Smooth muscle cell of the brain vasculature (primary cell): ENCODE measurements at places on chromosomes 3 and 15.

- peak; percentile 92 for DNase-seq
Measured at GRCh38 chr15:39362821-39363561, 217.9 kb upstream of the THBS1 start.

DNA sequence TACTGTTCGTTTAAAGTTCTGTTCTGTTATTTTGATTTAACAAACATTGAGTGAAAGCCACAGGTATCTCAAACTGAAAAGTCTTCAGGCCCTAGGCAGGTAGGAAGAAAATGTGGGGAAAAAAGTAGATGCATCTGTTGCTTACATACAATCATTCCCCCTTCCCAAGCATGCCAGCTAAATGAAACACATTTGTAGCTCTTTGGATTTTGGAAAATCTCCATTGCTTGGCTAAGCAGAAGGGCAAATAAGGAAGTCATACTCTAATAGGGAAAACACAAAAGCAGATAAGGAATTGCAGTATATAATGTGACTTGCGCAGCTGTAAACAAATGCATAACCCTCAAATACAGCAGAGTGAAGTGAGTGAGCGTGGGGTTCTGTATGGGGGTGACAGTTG is 375.9 kb downstream of the FGF12 start:
- DNase-seq, result no peak

- DNase-seq, result no peak
Measured at GRCh38 chr15:39919748-39920509, at the start of gene GPR176. GPR176 (minus strand) TSS chr15:39920266; CDS start chr15:39920026, 240 bp downstream.

GRCh38 chr15:99426431-99427105 is 139.2 kb upstream of the MEF2A start:
- DNase-seq, result no peak

DNA sequence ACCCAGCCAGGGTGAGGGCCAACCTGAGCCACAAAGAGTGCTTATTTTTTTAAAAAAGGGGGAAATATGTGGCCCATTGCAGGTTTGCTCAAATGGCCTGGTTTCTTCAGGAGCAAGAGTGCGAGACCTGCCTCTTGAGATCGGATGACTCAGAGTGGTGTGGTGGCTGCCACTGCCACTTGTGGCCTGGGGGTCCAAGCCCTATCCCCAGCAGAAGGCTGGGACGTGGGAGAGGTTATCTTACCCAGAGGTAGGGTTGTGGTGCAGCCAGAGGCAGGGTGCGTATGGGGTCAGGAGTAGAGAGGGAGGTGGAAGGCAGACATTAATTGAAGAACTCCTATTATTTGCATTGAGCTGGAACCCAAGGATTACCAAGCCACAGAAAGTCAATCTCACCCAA is 83.2 kb upstream of the SMAD3 start:
- no peak for DNase-seq

- DNase-seq, result no peak
Measured at GRCh38 chr3:152717252-152717651, 117.7 kb upstream of the P2RY1 start.

DNA sequence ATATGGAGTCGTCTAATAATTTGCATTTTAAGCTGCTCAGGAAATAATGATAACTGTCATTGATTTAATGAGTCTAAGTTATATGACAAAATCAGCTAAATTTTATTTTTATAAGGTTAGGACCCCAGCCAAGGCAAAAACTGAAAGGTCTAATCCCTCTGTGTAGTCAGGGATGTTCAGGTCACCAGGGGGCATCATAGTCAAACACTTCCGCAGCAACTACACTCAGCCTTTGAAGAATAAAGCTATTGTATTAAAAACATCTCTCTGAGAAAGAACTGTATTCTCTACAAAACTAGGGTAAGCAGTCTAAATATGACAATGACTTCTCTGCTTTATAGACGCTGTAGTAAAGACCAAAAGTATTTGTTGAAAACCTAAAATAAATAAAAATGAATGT is 15.0 kb downstream of the INTS14 start:
- DNase-seq, result no peak

DNA sequence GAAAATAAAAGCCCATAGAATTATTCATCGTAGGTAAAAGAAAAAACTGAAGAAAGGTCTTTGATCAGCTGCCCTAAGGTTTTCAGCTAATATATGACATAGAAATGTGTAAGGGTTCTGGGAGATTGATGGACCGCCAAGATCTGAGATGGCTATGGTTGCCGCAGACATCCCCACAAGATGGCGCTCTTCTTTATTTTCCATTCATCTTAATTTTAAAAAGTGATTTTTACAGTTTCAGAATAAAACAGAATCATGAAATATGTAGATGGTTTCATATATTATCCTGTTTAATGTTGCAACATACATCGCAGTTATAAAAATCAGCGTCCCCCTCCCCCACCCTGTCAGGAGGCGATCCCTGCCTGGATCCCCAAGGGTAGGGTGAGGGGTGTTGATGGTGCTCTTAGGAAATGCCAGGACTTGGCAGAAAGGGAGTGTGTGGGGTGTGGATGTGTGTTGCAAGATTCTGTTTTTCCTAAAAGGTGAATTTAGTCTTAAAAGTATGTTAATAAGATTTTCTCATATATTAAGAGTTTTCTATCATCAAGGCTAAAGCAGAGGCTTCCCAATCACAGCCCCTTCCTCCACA is 68.8 kb downstream of the ANXA2 start:
- DNase-seq, result no peak

- no peak for DNase-seq
Measured at GRCh38 chr15:97875513-97876280, 84.8 kb upstream of the ARRDC4 start.

GRCh38 chr3:149845570-149846244 is 32.7 kb downstream of the RNF13 start:
- no peak for DNase-seq

DNA sequence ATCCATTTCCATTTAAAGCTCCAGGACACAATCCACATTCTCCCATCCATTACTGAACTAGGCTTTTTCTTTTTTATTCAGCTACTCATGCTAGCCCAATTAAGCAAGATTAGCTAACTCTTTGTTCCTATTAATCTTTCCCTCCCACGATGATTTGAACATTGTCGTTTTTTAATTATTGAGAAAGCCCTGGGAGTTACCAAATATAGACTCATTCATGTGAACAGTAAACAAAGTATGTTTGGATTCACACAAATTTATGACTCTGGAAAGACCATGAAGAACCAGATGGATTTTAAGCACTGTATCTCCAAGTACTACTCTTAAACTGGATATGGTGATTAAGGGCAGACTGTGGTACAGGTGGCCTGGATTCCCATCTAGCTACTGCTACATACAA is 82.2 kb downstream of the STRIT1 start:
- no peak for DNase-seq

DNA sequence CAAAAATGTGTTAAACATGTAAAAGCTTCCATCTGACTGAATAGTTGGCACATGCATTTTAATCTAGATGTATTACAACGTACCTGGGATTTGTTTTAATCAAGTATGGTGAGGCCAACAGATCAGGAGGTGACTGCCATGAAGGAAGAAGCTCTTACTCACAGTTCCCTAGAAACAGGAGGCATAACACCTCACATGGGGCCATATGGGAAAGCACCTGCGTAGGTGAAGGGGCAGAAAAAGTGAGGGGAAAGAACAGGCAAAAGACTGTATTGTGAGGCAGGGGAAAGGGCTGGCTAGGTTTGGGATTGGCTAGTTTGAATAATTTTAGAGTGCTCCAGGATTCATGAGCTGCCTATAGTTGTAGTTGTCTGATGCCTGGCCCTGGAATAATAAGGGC is 9.6 kb downstream of the SQOR start:
- no peak for DNase-seq

DNA sequence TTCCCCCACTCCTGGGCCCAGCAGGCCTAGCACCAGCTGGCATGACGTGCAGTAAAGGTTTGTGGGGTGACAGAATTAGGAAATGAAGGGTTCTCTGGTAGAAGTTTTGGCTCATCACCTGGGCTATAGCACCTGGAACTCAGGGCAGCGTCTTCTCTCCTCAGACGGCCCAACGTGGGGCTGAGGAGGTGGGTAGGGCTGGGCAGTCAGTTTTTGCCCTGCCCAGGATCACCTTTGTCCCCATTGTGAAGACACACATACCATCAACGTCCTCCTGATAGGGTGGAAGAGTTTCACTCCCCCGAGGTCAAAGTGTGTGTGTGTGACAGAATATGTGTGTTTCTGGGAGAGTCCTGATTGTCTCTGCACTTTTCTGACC is 12.1 kb downstream of the KBTBD13 start:
- DNase-seq, result no peak
